ENCODE measurements at places on chromosomes 1 and 21.

- no peak for DNase-seq
These were observed 15.4 kb downstream of the ABCA4 start for GRCh38 chr1:94105581-94105952.

- DNase-seq, result peak; percentile 51
These were observed 383.7 kb downstream of the ZP4 start for GRCh38 chr1:237507005-237507404.

GRCh38 chr21:34593423-34593822 is 21.5 kb downstream of the RCAN1 start:
- DNase-seq, result no peak

GRCh38 chr1:145750426-145750825 is 31.1 kb downstream of the CD160 start:
- DNase-seq, result no peak

GRCh38 chr1:7539769-7540175 is 231.3 kb upstream of the VAMP3 start:
- peak; percentile 43 for DNase-seq

DNA sequence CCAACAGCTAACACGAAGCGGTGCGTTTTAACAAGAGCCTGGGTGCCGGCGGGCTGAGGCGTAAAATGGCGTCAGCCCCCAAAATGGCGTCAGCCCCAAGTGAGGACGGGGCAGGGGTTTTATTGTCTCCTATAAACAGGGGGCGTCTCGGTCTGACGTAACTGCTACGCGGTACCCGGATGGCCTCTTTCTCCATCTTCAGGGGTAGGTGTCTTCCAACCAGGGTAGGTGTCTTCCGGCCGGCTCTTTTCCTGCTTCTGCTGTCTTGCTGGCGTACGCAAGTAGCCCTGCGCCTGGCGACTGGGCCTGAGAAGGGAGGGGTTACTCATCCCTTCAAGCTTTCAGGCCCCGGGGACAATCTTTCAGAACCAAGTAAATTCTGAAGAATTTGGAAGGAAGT is 45.3 kb downstream of the LGR6 start:
- DNase-seq, result no peak

- no peak for DNase-seq
These were observed 43.8 kb downstream of the C1orf198 start for GRCh38 chr1:230824551-230824918.

GRCh38 chr1:15883326-15883725 is 35.8 kb downstream of the SPEN start:
- DNase-seq, result no peak

- peak; percentile 47 for DNase-seq
These were observed 29.1 kb upstream of the IGSF5 start for GRCh38 chr21:39715804-39716397.

DNA sequence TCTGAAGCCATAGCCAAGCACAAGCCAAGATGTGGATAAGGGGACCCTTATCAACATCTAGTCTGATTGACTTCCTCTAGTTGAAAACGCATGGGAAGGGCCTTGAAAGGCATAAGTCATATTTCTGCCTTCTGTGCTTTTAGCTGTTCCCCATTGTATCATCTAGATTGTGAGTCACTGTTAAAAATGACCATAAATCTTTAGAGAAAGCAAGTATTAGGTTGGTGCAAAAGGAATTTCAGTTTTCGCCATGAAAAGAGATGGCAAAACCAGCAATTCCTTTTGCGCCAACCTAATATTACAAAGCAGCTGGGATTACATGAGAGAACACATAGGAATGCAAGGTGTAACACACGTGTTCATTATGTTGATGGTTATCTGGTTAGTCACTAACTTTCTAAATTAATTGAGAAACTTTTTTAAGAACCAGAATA is 63.6 kb downstream of the CLIC6 start:
- no peak for DNase-seq

DNA sequence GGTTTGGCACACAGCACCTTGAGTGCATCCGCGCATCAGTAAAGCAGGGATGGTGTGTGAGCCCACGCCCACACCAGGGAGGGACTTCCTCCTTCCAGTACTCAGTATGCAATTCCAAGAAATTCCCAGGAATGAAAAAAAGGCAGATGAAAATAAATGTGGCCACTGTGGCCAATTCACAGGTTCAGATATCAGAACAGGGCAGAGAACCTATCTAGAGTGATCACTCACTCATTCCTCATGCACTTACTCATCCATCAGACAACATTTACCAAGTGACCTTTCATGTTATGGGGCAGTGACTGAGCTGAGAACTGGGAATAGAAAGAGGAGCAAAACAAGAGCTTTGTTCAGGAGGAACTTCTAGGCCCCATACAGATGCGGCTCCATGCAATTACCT is 113.7 kb downstream of the ZSCAN20 start:
- no peak for DNase-seq

GRCh38 chr1:89519779-89520358 is 4.8 kb upstream of the LRRC8B start:
- DNase-seq, result peak; percentile 61

- peak; percentile 77 for DNase-seq
These were observed 32.3 kb downstream of the KIAA2013 start for GRCh38 chr1:11893907-11894251.

- DNase-seq, result no peak
These were observed 17.7 kb upstream of the TBX15 start for GRCh38 chr1:119005724-119006405.

- DNase-seq, result no peak
These were observed at the start of gene STYXL2 for GRCh38 chr1:167093846-167094516. STYXL2 (plus strand) TSS chr1:167094075; CDS start chr1:167094850, 775 bp downstream.

DNA sequence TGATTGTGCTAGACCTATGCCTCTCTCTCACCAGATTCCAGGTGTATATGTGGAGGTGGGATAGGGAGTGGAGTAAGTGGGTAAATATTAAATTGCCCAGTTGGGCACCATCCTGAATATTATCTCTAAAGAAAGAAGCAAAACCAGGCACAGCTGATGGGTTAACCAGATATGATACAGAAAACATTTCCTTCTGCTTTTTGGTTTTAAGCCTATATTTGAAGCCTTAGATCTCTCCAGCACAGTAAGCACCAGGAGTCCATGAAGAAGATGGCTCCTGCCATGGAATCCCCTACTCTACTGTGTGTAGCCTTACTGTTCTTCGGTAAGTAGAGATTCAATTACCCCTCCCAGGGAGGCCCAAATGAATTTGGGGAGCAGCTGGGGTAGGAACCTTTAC is at the start of gene FCER1A:
Gene FCER1A, plus strand, starts transcription at position 242 of the 400 bp plus-strand sequence. Its CDS starts 29 bp downstream, at position 271.
- no peak for DNase-seq

DNA sequence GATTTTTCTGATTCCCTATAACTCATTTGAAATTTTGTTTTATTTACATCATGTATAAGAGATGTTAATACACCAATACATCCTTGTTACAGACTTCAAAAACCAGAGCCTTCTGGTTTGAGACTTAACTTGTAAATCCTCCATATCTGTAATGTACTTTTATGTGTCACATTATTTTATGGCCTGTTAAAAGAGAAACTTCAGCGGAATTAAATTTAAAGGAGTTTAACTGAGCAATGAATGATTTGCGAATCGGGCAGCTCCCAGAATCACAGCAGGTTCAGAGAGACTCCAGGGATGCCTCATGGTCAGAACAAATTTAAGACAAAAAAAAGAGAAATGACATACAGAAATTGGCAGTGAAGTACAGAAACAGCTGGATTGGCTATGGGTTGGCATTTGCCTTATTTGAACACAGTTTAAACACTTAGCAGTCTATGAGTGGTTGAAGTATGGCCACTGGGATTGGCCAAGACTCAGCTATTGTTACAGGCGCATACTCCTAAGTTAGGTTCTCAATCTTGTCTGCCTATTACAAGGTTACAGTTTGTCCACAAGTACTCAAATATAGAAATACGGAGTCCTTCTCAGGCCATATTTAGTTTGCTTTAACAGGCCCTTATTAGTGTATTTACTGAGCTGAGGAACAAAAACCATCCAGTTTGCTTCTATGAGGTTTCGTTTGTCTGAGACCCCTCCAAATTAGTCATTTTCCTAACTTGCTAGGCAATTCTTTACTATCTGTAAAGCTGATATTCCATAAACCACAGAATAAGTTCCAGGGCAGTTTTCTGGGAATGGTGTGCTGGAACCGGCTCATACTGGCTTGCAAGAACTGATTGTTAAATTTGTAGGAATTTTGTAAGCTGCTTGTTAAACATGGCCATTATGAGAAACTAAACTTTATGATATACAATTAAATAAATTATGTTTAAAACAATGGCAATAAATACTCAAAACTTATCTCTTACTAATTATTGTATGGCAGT is 56.2 kb upstream of the WDR26 start:
- DNase-seq, result no peak

GRCh38 chr1:202405928-202406327 is 57.4 kb downstream of the PPP1R12B start:
- DNase-seq, result no peak

- no peak for DNase-seq
These were observed 11.1 kb downstream of the PRR9 start for GRCh38 chr1:153228491-153228890.

DNA sequence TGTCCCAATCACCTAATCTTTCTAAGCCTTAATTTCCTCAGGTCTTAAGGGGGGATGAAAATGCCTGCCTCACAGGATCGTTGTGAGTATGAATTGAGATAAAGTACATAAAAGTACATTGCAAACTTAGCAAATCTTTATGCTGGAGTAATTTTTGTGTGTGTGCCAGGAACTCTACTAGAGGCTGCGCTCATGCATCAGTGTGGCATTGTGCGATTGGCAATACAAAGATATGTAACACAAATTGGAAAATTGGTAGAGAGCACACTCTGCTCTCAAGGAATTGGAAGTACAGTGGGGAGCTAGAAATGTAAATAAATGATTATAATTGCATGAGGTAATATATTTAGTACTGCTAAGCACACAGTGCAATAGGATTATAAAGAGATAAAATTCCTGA is 398.3 kb downstream of the DUSP10 start:
- no peak for DNase-seq

DNA sequence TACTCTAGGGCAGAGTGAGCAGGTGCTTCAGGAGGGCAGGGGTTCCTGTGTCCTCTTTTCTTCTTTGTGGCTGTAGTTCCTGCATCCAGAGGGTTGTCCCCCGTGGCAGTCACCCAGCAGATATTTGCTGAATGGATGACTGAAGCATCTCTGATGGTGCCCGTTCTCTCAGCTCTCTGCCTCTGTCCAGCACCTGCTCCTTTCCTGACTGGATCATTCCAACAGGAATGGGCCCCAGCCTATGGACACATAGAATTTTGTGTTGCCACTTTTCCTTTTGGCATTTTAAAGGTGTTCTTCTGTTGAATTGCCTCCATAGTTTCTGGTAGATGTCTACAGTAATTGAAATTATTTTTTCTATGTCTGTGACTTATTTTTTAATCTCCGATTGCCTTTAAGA is 372.5 kb upstream of the C1orf174 start:
- no peak for DNase-seq

- no peak for DNase-seq
These were observed 20.6 kb upstream of the SLC45A3 start for GRCh38 chr1:205700865-205701401.

- no peak for DNase-seq
These were observed 32.7 kb upstream of the POFUT2 start for GRCh38 chr21:45320261-45321025.

- no peak for DNase-seq
These were observed 1.6 kb upstream of the KLHDC9 start for GRCh38 chr1:161096530-161096929.

DNA sequence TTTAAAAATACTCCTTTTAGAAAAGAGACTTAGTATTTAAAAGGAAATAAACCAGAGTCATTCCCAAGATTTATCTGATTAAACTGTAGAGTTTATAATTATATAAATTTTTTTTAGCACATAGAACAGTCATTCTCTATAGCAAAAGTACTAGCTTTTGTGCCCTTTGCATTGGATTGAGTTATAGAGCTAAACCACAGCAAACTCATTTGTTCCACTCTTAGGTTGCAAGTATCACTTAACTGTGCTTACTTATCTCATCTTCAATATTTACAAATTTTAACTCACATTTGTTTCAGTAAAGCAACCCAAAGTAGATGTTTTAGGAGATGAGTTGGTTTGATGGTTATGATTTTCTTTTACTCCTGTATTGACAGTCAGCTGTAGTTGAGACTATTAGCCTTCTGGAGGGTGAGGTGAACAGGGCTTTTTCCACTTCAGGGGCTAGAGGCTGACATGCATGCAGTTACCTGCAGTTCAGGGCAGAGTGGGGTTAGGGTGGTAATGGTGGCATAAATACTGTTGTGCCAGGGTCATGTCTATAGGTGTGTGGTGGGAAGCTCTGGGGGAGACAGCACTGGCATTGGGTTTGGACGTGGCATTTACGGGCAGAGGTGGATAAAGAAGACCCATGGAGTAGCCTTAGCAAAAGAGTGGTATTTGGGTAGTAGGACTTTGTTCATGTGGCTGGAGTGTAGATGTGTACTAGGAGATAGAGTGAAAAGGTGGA is 42.1 kb downstream of the DYRK1A start:
- peak; percentile 44 for DNase-seq

DNA sequence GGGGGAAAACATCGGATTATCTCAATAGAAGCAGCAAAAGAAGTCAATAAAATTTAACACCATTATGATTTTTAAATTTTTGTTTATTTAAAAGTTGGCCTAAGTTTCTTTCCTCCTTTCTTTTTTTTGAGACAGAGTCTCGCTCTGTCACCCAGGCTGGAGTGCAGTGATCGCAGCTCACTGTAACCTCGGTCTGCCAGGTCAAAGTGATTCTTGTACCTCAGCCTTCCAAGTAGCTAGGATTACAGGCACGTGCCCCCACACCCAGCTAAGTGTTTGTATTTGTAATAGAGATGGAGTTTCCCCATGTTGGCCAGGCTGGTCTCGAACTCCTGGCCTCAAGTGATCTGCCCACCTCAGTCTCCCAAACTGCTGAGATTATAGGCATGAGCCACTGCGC is 20.9 kb downstream of the SLC2A5 start:
- no peak for DNase-seq

DNA sequence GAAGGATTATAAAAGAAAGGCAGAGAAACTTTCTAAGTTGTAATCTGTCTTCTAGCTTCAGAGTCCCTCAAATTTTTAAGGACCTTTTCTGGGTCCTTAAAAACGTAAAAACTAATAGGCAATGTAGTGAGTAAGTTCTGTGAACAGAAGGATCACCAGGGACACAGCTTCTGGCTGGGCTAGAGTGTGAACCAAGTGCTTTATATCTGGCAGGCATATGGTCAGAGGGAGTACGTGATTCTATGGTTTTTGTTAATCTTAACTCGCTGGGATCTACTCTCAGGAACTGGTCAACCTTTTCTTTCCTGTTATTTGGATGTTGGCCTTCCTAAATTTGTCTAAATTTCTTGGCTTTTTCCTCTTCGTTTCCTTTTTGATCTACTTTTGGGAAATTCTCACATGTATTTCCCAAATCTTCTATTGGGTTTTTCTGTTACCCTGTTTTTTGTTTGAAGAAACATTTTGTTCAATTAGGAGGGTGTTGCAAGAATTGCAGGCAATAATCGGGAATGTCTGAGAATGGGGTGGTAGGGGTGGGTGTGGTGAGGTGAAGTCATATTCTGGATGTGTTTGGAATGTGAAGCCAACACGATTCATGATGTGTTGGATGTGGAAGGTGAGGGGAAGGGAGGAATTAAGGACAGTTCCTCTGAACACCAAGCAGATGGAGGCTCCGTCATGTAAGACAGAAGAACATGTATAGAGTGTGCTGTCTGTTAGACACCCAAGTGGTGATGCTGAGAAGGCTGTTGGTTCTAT is 193.2 kb downstream of the FMN2 start:
- no peak for DNase-seq
